ENCODE measurements at places on chromosomes 11 and 22.

DNA sequence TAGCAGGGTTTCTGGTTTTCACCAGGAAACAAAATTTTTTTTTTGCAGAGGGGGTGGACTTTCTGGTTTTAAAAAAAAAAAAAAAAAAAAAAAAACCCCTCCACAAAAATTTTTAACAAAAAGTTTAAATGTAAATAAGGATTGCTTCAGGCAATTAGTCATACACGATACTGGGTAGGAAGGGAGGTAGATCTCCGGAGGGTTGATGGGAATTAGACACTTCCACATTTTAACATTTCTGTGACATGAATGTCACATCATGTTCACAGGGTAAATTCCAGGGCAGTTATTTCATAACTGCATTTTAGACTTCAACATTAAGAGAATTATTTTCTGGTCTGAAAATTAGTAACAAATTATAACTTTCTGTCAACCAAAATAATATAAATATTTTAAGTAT, 15.9 kb downstream of the NUP98 start:
- DNase-seq = no peak

DNA sequence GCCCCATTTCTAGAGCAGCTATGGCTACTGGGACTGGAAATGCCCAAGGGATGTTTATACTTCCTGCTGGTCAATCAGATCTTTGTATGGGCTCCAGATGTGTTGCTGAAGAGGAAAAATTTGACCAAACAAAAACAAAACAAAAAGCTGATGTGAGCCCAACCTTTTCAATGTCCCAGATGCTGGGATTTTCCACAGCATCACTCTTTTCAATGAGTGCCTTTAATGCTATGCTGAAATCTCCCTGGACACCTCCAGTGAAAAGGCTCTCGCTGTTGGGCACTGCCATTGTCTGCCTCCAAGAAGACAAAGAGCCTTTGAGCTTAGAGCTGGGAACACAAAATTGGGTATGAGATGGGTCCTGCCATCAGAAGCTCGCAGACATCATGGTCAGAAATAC, 671.9 kb downstream of the NTM start:
- DNase-seq = no peak

- no peak for DNase-seq
Measured at GRCh38 chr11:75635066-75635862, 33.6 kb downstream of the MAP6 start.

DNA sequence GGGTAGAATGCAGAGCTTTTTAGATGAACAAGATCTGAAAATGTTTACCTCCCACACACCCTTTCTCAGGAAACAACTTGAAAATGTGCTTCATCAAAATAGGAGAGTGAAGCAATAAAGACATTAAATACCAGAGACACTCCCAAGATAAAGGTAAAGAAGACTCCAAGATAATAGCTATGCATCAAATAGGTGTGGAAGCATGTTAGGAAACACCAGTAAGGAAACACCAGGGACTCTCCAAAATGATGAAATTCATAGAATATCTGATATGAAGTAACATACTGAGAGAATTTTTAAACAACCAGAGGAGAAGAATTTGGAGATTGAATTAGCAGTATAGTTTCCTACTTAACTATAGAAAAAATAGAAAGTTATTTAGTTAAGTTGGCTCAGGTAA, 57.0 kb downstream of the OR10A6 start:
- DNase-seq = no peak

DNA sequence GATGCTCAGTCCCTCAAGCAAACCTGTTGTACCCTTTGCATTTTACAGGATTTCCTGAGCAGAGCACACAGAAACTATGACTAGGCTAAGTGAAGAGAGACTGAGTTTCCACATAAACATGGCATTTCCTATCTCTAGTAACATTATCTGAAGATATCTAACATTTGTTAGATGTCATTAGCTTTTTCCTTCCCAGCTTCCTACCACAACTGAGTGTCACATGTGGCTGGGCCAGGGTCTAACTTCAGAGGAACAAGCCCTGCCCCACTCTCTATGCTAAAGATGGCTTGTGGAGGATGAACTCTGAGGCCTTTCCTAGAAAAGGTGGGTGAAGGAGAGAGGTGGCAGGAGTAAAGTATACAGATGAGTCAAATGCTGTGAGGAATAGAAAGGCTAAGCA, 16.5 kb downstream of the C22orf42 start:
- no peak for DNase-seq

DNA sequence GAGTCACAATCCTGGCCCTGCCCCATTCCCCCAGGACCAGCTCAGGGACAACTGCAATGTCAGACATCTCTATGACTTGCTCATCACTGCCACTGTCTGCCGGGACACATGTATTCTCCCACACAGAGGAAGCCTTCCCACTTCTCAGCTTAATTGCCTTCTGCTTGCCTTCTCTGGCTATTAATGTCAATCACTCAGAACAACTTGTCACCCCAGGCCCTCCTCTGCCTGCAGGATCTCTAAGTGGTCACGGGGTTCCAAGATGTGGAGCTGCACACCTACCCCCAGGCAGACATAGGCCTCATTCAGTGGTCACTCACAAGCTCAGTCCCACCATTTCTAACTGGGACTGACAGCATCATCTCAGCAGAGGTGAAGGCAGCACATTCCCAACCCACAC, 15.1 kb downstream of the PLEKHA7 start:
- DNase-seq = no peak

Measured in NCI-H526 treated with DMSO at 0.1 percent for 48 hours (cell line).